ENCODE measurements at places on chromosomes 12 and 14. TPM values are rescaled to one million over a fixed set of nuclear protein-coding genes. Genes with fewer than 3 reads are reported as not detected.

Gene PIWIL1
- polyA plus RNA-seq, result 0.24 TPM

DNA sequence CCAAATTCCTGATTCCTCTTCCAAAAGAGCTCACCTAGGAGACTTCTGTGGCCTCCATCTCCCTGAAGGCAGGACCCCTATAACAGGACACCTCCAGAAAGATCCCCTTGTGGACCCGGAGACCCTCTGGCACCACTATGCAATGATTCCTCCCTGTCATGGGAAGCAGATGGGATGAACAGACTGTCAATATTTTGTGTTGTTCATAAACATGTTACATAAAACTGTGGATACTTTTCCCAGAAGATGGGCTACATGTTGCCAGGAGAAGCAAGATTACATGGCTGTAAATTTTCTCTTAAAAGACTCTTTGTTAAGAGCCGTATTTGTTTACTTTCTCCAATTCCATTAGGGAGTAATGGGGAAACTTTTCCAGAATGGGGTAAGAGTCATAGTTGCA is 52.1 kb downstream of the TUNAR start:
- no peak for DNase-seq

DNA sequence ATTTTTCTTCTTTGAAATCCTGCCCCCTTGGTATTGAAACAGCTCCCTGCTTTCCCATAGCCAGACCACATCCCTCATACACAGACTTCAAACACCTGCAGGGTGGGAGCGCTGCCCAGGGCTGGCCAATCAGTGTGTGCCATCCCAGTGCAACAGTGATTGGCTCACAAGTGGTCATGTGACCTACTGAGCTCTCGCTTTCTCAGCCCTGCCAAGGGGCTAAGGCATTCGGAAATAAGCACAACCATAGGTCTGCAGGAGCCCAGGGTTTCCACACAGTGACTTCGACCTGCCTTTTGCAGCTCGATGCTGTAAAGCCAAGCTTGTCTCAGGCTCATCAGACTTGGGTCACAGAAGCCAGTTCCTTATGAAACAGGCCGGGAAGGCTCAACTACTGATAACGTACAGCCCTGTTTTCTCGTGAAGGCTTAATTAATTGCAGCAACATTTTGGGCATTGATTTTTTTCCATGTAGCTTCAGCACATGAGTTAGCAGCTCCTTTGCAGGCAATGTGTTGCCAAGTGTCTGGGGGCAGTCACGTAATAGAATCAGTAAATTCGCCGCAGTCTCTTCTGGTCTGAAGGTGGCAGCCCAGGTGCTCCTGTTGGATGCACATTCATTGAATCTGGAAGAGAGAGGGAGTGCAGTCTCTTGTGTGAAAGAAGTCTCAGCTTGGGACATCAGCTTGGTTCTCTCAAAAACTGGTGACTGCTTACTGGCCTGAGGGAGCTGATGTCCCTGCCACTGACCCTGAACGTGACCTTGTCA is 1091.8 kb downstream of the AACS start:
- DNase-seq, result no peak

DNA sequence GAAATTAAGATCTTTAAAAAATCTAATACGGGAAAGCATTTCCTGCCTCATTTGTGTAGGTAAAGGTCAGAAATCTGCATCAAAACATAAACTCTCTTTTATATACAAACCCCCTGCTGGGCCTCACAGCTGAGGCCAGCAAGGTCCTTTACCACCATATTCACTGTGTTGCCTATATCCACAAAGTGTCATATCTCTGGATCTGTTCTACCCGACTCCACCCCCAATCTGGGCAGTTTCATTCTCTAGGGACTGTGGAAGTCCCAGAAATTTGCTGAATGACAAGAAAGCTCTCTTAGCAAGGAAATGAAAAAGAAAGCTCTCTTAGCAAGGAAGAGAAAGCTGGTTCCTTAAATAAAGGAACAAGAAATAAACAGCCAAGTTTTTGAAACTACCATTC is 301.7 kb downstream of the KCNH5 start:
- DNase-seq, result no peak

DNA sequence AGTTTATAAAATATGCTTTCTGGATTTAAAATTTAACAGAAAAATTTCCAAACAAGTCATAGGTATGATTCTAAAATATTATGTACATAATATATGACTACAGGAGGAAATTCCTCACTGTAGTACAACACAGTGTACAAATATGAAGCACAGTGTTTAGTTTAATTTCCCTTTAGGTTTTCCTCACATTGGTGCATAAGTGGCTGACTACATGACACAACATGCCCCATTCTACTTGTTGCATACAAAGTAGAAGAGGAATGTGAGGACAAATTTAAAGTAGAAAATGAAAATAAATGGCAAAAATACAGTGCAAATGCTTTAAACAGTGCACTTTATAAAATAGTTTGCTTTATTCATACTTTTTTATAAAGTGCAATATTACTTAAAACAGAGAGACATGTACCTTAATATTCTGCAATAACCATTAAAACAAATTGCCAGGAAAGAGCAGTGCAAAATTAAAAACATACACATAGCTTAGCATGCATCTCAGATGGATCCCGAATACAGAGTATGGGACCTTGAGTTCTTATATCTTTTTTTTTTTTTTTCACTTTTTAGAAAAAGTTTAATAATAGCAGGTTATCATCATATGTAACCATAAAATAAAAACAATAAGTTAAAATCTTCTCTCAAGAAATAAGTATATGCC is 54.8 kb upstream of the TTC7B start:
- DNase-seq, result no peak

Gene RNASE7
- polyA plus RNA-seq, result not detected

DNA sequence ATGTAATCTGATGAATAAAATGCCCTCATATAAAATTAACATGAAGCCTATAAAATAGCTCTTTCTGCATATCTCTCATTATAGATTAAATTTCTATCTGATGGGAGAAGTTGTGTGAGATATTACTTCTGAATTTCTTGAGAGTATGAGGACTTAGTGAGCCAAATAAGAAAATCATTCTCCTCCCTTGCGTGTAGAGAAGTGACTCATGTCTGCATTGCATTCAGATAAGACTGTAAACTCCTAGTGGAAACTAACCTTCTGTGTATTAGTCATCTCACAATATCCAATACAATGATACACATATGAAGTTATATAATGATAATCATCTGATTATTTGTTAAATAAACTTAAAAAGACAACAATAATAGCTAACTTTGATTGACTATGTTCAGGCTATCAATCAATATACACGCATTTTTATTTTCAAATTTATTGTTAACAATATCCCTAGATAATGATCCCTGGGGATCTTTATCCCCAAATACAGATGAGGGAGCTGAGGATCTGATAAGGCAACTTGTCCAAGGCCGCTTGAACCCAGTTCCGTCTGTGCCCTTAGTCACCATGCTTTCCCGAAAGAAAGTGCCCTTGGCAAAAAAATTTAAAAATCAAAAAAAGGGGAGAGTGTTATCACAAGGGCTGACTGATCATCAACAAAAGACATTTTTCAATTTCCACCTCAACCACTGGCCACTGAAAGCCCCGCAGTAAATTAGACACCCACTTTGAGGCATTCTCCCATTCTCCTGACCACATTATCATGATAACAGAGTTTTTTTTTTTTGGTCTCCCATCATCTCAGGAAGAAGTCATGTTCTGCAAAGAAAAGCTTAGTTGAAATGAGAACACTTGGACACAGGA is 189.2 kb upstream of the RASSF8 start:
- no peak for DNase-seq

- no peak for DNase-seq
Observed at GRCh38 chr12:82688035-82688501, 1.4 kb downstream of the TMTC2 start.

- DNase-seq, result no peak
Observed at GRCh38 chr14:91727121-91727520, 4.8 kb downstream of the CATSPERB start.

GRCh38 chr12:116726694-116727093 is 11.2 kb downstream of the SPRING1 start:
- no peak for DNase-seq

GRCh38 chr14:22106700-22107697 is 433.4 kb upstream of the OR4E1 start:
- no peak for DNase-seq

Gene NRXN3
- 1.3 TPM for polyA plus RNA-seq

GRCh38 chr14:64864258-64864657 is 15.4 kb downstream of the SPTB start:
- DNase-seq, result no peak

DNA sequence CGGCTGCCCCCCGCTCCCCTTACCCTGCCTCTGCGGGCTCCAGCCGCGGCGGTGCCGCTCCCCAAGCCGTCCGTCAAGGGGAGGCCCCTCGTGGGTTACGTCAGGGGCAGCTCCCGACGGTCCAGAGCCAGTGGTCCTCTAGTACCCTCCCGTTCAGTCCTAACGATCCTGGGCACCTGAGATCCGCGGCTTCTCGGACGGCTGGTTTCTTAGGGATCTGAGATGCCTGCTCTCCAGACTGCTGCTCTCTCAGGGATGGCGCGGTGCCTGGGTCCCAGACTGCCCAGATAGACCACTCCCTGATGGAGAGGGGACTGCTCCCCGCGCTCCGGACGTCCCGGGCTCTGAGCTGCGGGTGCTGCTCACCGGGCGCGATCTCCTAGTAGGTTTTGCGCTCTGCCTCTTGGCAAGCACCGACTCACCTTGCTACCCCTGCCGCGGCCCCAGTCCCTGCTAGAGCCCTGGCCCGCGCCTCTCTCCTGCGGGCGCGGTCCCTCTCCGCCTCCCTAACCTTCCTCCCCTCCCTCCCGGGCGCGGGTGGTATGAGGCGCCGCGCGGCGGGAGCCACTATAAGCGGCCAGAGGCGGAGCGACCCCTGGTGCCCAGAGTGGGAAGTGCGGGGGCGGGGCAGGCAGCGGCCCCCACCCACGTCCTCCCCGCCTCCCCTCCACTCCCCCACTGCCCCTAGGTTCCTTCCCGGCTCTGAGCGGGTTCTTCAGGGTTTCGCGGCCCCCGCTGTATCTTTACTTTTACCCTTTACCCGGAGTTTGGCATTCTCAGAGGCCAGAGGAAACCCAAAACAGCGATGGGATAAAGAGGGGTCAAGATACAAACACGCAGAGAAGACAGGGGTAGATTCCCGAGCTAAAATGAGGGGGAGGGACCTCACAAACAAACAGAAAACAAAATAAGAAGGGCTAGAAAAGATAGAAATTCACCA is at the start of gene C1QL4:
Gene C1QL4, minus strand, starts transcription at position 544 of the 940 bp plus-strand sequence. CDS start 711 bp downstream, outside the sequence.
- peak; percentile 67 for DNase-seq

All from right lung (tissue), 10 donors.